Left ventricle myocardium inferior (tissue), 1 donor: ENCODE measurements at places on chromosomes 1 and 21.

DNA sequence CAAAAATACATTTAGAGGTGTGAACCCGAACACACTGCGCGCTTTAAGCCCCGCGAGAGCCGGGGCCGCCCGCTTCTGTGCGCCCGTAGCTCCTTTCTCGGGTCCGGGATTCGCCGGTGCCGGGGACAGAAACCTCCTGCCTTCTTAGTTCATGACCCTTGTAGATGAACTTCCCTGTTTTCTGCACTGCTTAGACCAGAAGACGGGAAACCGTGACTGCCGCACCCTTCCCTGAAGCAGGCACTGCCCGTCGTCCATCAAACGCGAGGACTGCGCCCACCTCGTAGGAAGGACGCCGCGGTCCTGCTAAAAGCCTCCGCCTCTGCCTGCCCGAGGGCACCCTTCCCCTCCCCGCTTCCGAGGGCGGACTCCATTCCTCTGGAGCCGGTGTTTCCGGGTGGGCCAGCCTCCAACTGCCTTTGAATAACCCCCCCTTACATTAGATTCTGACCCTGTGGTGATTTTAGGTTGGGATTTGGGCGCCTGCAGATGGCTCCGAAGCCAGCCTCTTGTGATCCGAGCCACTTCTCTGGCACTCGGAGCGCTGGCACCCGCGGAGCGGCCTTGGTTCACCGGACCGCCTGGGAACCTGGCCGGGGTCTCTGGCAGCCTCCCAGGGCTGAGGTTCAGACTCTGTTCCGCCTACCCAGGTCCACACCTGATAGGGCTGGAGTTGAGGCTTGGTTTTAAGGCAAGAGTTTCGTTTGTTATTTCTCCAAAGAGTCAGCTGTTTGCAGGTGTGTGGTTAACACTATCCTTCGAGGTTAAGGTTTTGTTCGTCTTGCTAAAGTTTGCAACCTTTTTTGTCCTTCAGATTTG is 1.2 kb upstream of the PTTG1IP start:
- peak; percentile 82 for DNase-seq

DNA sequence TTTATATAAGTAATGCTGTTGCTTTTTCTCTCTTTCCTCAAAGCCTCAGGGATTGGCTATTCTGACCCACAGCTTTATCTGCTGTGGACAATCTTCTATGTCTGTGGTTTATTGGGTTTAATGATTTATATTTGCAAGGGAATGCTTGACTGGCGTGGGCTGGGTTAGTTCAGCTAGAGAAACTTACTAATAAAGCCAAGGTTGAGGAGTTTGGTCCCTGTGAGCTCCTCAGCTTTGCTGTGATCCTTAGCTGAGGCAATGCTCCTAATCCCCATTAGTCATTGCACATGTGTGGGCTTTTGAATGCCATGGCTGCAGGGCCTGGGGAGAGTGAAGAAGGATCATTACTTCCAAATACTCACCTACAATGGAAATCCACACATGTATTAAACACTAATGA is 179.3 kb downstream of the ZNF326 start:
- no peak for DNase-seq

- DNase-seq = no peak
These were observed 84.1 kb downstream of the GPR88 start for GRCh38 chr1:100622037-100622436.

- no peak for DNase-seq
These were observed 410.1 kb downstream of the BRINP3 start for GRCh38 chr1:190067592-190067991.

- no peak for DNase-seq
These were observed 121.3 kb downstream of the TNNI3K start for GRCh38 chr1:74356493-74356892.

DNA sequence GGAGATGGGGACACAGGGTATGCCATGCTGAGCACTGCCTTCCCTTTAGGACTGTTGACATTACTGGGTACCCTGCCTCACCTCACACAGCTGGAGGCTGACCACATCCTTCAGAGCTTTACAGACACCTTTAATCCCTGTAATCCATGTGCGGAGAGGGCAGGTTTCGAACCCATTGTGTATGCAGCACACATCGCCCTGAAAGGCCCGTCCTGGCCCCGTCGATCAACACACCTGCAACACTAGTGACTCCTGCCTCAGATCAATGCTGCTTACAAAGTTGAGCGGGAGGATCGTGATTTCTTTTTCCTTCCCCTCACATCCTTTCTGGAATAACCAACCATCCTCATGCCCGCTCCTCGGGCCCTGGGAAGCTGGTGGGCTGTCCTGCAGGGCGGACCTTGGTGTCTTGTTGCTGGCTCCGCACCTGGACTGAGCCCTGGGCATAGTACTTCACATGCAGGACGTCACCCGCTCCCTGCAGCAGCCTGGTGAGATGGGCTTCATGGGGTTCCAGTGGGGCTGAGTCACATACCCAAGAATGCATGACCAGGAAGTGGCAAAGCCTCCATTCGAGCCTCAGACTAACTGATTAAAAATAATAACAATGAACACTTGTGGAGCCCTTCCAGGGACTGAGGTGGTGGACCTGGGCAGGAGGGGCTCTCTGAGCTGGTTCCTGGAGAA is 403.6 kb downstream of the PTPRU start:
- no peak for DNase-seq

DNA sequence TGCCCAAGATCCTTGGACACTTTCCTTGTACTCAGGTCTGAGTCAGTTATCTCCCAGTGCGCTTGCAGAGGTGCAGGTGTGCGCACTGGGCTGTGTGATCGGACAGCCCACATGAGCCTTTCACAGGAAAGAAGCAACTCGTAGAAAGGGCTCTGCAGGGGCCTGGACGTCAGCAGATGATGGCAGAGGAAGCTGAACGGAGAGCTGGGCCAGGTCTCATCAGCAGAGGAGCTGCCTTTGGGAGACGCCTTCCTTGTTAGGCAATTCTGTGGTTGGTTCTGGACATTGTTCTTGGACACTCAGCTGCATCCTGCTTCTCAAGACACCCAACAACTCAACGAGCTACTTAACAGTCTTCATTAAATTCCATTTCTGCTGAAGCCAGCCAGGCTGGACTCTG is 7.5 kb upstream of the PROK1 start:
- DNase-seq = no peak

GRCh38 chr1:228352677-228353481 is 53.8 kb downstream of the TRIM11 start:
- peak; percentile 15 for DNase-seq

DNA sequence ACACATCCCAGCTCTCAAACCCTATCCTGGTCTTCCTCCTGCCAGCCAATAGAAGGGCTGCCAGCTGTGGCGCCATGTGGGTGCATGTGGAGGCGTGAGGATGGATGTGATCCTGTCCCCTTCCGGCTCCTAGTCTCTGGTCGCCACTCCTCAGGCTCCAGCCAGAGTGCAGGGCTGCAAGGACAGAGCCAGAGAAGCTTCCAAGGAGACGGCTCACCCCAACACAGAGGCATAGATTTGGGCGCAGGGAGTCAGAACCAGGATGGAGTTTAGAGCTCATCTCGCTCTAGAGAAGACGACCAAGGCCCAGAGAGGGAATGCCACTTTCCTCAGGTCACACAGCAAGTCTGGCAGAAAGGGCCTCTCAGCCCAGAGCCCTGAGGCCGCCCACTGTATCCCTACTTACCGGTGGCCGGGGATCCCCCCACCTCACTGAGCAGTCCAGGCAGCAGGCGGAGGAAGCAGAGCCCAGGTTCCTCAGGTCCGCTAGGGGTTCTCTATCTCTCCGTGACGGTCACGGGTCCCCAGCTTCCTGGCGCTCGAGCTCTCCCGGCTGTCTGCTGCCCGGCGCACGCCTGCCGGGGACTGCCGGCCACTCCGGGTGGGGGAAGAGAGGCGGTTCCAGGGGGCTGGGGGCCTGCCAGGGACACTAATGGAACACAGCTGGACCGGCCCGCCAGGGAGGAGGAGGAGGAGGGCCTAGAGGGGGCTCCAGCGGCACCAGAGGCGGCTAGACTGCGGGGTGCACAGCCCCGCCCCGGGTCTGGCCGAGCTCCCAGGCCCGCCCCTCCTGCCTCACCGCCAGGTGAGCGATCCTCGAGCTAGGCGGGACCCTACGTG is at the start of gene COL16A1:
Gene COL16A1, minus strand, starts transcription at position 587 of the 840 bp plus-strand sequence. CDS start 1,824 bp downstream, outside the sequence.
- peak; percentile 82 for DNase-seq

- DNase-seq = no peak
These were observed 168.0 kb downstream of the CYYR1 start for GRCh38 chr21:26405071-26405470.

GRCh38 chr1:89104687-89105086 is 21.2 kb downstream of the GBP2 start:
- no peak for DNase-seq

GRCh38 chr1:56360021-56360420 is 219.3 kb downstream of the PLPP3 start:
- DNase-seq = no peak

- no peak for DNase-seq
These were observed 26.2 kb downstream of the DMAP1 start for GRCh38 chr1:44239331-44239960.

DNA sequence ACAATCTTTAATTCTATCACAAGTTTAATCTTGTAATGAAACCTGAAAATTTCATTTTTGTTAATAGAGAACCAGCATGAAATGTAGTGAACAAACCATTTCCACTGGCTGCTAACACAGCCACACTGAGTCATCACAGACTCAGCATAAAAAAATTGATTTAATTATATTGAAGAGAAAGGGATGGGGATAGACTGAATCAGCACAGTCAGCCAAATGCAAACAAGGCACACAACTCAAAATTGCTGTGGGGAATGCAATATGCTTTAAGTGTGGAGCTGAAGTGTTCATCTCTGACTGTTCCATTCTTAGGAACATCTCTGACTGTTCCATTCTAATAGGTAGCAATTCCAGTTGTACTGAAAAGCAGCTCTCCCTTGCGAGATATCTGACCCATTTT is 299.8 kb downstream of the MRPL39 start:
- no peak for DNase-seq

- DNase-seq = no peak
These were observed at the start of gene TFF1 for GRCh38 chr21:42366292-42367010. Gene TFF1 (minus strand): TSS chr21:42366535. CDS start chr21:42366495, 40 bp downstream.

DNA sequence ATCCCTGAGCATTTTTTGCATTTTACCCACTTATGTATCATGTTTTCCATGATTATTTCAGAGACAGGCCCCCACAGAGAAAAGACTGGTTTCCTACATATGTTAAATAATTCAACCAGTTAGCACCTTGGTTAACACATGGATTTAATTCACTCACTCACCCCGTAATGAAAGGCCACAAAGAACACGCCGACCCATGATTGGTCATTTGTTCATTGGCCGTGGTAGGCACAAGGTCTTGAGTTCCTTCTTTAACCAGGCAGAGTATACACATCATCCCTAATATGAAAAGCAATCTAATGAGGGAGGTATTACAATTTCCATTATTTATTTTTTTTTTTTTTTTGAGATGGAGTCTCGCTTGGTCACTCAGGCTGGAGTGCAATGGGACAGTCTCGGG is 50.6 kb downstream of the RPS6KA1 start:
- no peak for DNase-seq

GRCh38 chr21:42747276-42747701 is 93.9 kb downstream of the PDE9A start:
- no peak for DNase-seq
